ENCODE measurements at places on chromosomes 7 and 10.

DNA sequence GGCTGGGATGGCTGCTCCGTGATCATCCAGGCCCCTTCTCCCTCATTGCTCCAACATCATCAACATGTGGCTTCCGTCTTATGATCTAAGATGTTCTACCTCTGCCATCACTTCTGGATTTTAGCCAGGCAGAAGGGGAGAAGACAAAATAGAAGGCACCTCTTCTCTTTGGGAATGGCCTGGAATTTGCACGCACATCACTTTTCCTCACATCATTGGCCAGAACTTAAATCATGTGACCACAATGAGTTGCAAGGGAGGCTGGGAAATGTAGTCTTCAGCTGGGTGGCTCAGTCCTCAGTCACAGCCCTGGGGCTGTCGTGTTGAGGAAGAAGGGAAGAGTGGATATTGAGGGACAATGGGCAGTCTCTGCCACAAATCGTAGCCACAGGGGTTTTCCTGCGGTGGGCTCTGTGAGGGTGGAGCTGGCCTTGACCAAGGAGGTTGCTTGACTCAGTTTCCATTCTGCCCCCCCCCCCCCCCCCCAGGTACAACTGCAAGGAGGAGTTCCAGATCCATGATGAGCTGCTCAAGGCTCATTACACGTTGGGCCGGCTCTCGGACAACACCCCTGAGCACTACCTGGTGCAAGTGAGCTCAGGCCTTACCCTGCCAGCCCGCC is 50.3 kb downstream of the PALD1 start:
- no peak for DNase-seq

- no peak for DNase-seq
Observed at GRCh38 chr7:127194571-127194970, 58.2 kb downstream of the GRM8 start.

DNA sequence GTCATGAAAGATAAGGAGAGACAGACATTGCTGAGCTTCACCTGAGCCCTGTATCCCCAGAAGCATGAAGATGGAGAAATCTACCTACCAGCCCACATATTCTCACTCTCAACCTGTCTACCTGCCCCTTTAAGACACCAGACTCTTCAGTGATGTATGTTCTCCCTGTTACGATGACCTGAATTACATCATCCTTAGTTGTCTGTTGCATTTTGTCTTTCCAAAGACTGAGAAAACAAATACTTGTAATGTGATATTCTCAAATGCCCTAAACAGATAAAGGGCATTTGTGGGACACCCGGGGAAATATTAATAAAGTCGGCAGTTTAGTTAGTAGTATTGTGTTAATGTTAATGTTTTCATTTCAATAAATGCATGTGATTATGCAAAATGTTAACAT is 305.8 kb upstream of the IGFBP3 start:
- no peak for DNase-seq

DNA sequence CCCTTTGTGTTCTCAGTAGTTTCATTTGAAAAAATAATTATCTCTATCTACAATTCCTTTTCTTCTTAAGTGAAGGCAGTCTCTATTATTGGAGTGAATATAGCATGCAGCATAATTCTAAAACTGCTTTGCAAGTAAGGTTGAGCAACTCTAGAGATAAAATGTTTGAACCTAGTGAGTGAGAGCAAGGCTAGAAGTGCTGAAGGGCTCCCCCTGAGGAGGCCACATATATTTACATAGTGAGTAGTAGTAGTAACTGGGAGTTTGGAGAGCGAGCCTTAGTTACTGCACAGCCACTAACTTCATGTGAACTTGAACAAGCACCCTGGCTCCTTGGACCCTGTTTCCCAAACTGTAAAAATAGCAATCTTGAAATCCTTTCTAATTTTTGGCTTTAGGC is 141.5 kb upstream of the DKK1 start:
- DNase-seq = no peak

DNA sequence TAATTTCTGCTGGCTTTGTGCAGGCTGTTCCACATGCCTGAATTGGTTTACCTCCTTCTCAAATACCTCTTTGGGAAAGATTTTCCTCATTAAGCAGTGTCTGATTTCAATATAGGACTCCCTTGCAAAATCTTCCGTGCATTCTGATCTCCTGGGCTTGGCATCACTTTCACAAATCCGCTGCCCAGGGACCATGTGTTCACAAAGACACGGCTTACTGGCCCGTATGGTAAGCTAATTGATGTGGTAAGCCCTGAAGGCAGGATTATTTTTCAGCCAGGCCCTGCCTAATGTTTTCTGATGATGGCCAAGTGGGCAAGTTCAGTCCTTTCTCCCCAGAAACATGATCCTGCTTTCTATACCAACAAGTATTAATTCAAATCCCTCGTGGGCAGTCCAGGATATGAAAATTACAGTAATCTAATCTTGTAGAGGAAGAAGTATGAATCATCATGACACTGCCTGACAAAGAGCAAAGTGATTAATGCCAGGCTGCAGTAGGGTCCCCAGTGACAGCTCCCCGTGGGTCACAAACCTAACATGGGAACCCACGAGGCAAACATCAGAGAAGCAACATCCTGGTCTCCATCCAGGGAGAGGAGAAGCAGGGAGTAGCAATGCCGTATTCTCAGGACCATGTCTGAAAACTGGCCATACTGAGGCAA is 11.6 kb upstream of the SVIL start:
- no peak for DNase-seq

DNA sequence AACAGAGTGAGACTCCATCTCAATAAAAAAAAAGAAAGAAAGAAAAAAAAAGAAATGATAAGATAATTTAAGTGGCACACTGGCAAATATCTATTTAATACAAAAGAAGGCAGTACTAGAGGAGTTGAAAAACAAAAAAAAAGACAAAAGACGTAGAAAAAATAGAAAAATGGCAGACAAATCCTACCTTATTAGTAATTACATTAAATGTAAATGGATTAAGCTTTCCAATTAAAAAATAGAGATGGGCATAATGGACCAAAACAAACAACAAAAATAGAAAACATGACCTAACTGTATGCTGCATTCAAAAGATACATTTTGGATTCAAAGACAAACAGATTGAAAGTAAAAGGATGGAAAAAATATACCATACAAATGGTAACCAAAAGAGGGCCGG is 5.3 kb upstream of the PARP12 start:
- DNase-seq = no peak

All from activated naive CD4-positive, alpha-beta T cell (primary cell).